Fibroblast of the conjunctiva (primary cell): ENCODE measurements at places on chromosomes 6 and 20.

GRCh38 chr6:133262804-133263203 is 21.6 kb downstream of the EYA4 start:
- no peak for DNase-seq

GRCh38 chr6:147548921-147549475 is 40.5 kb downstream of the SAMD5 start:
- no peak for DNase-seq

GRCh38 chr6:11296449-11297375 is 64.2 kb upstream of the NEDD9 start:
- no peak for DNase-seq

DNA sequence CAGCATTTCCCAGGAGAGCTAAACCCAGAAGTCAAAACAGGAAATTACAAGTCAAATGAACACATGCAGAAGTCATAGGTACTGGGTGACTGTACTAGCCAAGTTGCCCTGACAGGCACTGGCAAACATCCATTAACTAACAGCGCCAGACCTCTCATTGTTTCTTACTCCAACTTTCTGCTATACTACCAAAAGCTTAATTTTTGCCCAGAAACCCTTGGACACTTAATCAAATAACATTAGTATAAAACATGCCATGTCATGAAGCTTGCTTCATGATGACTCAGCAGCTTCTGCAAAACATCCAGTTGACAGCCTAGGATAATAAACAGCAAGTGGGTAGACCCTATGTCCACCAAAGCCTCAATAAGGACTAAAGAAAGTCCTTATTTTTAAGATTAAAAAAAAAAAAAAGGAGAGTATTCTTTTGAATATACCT is 3.5 kb downstream of the NUP153 start:
- DNase-seq: peak; percentile 61

GRCh38 chr20:22686097-22686496 is 101.7 kb upstream of the FOXA2 start:
- DNase-seq: peak; percentile 21

- DNase-seq: no peak
These were observed 51.6 kb upstream of the FNDC1 start for GRCh38 chr6:159117563-159117962.
